ENCODE measurements at places on chromosomes 7 and 10.

- DNase-seq = no peak
Observed at GRCh38 chr10:116866987-116867595, 17.8 kb downstream of the ENO4 start.

GRCh38 chr10:69211524-69211923, 8.6 kb upstream of the HKDC1 start:
- DNase-seq = no peak

DNA sequence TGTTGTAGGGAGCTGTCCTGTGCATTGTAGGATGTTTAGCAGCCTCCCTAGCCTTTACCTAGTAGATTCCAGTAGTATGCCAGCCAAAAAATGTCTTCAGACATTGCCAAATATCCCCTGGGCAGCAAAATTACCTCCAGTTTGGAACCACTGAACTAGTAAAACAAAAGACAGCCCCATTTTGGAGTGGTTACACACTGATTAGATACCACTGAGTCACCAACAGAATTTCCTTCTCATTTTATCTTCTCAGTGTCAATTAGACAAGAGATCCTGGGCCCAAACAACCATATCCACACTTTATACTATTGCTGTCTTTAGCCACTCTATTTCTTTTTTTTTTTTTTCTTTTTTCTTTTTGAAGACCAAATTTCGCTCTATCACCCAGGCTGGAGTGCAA, 3.5 kb upstream of the CCDC6 start:
- DNase-seq = no peak

GRCh38 chr10:10642189-10642588, 375.5 kb upstream of the CELF2 start:
- DNase-seq = no peak

DNA sequence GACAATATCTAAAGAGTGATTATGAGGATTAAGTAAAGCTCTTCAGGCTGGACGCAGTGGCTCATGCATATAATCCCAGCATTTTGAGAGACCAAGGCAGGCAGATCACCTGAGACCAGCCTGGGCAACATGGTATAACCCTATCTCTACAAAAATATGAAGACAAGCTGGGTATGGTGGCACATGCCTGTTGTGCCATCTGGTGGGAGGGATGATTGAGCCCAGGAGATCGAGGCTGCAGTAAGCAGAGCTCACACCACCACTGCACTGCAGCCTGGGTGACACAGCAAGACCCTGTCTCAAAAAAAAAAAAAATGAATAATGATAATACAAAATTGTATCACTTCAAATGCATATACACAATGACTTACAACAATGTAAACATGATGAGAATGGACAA, 195.6 kb upstream of the AUTS2 start:
- no peak for DNase-seq

GRCh38 chr10:72097448-72098300, 9.3 kb upstream of the SPOCK2 start:
- no peak for DNase-seq

DNA sequence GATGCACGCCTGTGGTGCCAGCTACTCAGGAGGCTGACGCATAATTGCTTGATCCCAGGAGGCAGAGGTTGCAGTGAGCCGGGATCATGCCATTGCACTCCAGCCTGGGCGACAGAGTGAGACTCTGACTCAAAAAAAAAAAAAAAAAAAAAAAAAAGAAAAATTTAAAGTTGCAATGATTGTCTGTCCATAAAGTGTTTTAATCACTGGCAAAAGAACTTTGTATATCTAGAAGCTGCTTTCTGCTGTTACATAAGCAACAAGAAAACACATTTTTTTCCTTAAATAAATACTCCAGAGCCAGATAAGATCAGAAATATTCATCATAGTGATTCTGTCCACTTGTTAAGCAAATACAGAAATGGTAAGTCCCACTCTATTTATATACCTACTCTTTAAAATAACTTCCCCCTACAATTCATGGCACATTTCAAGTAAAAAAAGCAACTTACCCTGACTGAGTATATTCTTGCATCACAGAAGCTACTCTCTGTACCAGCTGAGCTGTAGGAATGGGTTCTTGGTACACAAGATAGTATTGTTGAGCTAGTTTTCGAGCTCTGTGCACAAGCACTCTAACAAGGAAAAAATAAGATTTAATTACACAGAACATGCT, 7.6 kb downstream of the PSMA2 start:
- no peak for DNase-seq

DNA sequence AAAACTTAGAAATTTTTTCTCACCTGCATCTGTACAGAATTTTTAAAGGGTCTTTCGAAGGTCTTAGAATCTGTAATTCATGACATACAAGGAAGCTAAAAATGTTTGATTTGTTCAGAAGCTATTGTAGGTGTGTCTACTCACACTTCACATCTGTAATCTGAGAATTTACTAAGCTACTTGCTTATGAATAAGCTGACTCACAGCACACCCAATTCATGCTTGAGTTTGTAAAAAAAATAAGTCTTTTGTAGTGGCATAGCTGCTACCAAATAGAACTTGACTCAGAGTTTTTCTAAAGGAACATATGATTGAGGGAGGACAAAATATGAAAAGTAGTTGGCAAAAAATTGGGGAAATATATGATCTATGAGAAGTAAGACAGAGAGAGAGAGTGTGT, 12.7 kb upstream of the AGR2 start:
- no peak for DNase-seq

DNA sequence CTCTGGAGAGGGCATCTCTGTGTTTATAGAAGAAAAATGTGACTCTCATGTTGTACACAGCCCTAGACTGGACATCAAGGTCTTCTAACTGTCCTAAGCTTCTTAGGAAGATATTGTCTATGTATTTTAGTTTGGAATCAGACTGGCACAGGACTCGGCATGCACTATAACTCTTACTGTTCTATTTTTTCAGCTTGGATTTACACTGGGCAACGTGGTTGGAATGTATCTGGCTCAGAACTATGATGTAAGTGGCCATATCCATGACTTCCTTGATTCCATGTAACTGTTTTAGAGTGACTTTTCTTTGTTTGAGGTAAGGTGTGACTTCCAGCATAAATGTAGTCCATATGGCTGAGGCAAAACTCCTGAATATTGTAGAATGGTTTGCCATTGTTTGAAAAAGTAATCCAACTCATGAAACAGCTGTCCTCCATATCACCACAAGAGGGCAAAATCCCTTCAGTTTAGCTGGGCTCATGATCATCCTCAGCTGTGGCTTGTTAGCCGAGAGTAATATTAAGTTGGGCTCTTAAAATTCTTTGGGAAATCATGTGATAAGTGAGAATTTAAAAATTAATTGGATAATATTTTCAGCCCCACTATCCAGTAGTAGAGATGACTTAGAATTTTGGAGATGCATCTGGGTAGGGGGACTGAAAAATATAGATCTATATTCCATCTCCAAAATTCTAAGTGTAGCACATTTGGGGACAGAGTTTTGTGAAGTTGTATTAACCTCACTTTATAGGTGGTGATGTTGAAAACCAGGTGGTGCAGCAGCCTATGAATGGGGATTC, 10.4 kb downstream of the STMP1 start:
- DNase-seq = no peak

DNA sequence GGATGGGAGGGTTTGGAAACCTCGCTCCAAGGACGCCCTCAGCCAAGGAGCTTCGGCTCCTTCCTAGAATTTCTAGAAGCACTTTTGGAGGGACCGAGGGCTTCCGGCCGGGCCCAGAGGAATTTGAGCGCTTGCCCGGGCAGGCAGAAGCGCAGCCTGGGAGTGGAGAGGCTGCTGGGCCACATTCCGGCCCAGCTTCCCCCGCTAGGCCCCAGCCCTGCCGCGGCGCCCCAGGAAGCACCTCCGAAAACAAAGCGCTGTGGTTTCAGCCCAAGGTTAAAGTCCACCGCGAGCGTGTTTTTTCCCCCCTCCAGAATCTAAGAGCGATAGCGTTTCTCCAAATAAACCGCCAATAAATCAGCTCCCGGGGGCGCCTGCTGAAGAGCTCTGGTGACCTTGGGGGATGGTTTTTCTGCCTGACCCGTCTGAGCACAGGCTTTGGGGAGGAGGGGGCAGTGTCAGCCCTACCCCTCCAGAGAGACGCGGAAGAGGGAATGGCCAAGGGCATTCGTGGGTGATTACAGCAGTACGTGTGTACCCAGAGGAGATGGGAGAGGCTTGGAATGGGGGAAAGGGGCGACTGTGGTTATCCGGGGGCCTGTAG, 5.7 kb upstream of the TNRC18 start:
- DNase-seq = no peak

- DNase-seq = no peak
Observed at GRCh38 chr10:60942788-60943315, 1.1 kb downstream of the RHOBTB1 start.

DNA sequence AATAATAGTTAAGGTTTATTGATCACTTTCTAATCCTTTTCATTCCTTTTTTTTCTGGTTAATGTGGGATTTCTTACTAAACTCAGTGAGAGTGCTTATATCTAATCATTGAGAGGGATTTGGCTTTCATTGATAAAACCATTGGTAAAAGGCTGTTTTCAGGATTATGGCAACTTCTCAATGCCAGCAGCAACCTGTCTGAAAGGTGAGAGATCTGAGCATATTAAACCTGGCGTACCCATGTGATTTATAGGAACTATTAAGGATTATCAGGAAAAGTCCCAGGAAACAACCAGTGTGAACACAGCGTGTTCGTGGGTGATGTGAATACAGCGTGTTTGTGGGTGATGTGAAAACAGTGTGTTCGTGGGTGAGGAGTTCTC, 65.9 kb downstream of the PDIA4 start:
- no peak for DNase-seq

GRCh38 chr10:20956843-20957242, 59.7 kb upstream of the NEBL start:
- no peak for DNase-seq

DNA sequence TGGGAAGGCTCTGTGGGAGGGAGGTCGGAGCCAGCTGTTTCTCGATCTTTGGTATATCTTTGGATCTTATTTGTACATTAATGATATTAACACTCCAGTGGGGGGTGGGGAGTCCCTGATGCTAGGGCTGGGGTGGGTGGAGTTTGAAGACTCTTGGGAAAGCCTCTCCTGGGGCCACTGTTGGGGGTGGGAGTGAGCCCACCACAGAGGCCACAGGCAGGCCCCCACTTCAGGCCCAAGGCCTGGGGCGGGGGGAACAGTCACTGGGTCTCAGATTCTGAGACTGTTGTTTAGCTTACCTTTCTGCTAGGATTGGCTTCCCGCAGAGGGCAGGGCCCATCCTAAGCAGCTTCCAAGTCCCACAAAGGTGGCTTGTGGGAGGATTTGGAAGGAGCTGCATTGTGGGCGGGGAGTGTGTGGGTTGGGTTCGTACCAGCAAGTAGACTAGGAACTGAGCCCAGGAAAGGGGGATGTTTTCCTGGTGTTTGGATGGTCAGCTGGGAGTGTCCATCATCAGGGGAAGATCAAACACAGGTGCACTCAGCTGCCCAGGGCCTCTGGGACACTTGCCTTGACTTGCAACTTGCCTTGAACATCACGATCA, 11.9 kb downstream of the YKT6 start:
- no peak for DNase-seq
